ENCODE measurements at places on chromosomes 3 and 15.

- no peak for DNase-seq
These were observed 148.2 kb downstream of the ADAMTS9 start for GRCh38 chr3:64539451-64540196.

GRCh38 chr3:64030741-64031140, 7.4 kb upstream of the PSMD6 start:
- peak; percentile 81 for DNase-seq

GRCh38 chr3:186949281-186949982, 19.1 kb downstream of the ST6GAL1 start:
- DNase-seq, result peak; percentile 75

- DNase-seq, result no peak
These were observed at the start of gene CHRNA3 for GRCh38 chr15:78620527-78621421. Gene CHRNA3, minus strand, starts transcription at chr15:78620996. Its CDS starts 202 bp downstream, at chr15:78620794.

- DNase-seq, result no peak
These were observed 11.9 kb upstream of the BLM start for GRCh38 chr15:90705212-90705611.
